Heart right ventricle (tissue), 16 donors: ENCODE measurements at places on chromosomes 3 and 15. TPM values are rescaled to one million over a fixed set of nuclear protein-coding genes. Genes with fewer than 3 reads are reported as not detected.

- DNase-seq: no peak
These were observed 823.9 kb upstream of the CFAP20DC start for GRCh38 chr3:59873576-59874230.

SCG3 gene
- not detected for polyA plus RNA-seq

- no peak for DNase-seq
These were observed 31.2 kb upstream of the RIOX2 start for GRCh38 chr3:98003306-98003969.

ZDHHC19 gene
- 0.19 TPM for polyA plus RNA-seq

CCDC50 gene
- 14.3 TPM for polyA plus RNA-seq

OXTR gene
- 0.37 TPM for polyA plus RNA-seq

- no peak for DNase-seq
These were observed 98.5 kb downstream of the STAG1 start for GRCh38 chr3:136653628-136654027.

ARHGEF26 gene
- polyA plus RNA-seq: 2.3 TPM

DNA sequence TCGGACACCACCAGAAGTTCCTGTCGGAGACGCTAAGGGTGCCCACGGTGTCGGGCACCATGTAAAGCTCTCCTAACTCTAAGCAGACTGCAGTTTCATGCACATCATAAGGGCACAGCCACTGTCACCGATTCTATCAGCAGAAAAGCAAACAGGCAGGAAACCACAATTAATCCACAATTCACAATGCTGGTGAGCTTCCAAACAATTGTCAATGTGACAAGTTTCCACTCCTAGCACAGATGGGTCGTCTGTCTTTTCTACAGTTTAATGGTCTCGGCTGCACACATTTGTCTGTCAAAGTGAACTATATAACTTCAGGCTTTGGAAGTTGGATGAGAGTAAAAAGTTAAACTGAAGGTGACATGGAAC lies 8.8 kb upstream of the OCA2 start:
- no peak for DNase-seq

GOLGA6L4 gene
- polyA plus RNA-seq: 0.64 TPM

GOLGA8O gene
- 1.1 TPM for polyA plus RNA-seq

FBXL22 gene
- 38.3 TPM for polyA plus RNA-seq

CHST13 gene
- 0.12 TPM for polyA plus RNA-seq

TMOD2 gene
- polyA plus RNA-seq: 1.5 TPM

FOXL2NB gene
- not detected for polyA plus RNA-seq

GRCh38 chr3:89098964-89099585 lies 8.3 kb upstream of the EPHA3 start:
- peak; percentile 16 for DNase-seq

DNA sequence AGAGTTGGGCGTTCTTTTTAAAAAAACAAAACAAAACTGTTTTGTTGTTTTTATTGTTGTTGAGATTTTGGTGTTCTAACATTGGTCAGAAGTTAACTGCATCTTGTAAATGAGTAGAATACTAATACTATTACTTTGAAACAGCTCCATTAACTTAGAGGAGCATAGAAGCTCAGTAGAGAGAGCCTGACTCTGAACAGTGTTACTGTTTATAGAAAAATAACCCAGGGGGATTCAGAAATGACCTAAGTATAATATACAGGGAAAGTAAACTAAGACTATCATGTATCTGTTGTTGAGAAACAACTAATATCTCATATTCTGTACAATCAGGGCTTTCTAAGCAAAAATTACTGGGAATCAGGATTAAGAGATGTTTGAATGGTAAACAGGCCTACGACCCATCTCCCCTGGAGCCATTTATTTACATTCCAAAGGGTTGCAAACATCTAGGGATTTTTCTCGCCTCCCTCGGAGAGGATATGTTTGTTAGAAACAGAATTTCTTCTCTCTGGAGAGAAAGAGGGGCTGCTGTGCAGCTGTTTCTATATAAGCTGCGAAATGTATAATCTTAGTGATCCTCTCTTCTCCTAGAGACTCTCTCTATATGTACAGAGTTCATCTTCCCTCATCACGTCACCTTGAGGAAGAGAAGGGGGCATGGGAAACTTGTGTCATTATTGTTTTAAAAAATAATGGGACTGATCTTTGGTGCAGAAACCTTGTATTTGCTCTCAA lies 827.5 kb upstream of the DPPA4 start:
- DNase-seq: no peak

GRCh38 chr3:49872801-49873281 lies 3.1 kb upstream of the CAMKV start:
- no peak for DNase-seq

DNA sequence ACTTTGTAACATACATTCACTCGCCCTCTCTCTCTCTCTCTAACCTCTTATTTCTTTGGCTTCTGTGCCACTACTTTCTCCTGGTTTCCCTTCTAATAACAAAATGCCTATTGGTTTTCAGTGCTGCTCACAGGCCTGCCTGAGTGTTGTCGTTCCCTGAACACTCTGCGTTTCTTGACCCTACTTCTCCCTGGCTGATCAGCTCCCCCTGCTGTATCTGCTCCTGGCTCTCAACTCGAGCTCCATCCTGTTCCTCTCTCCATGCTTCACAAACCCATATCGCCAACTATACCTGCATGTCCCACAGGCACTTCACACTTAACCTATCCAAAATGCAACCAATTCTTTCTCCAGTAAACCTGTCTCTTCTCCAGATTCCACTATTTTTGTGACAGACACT lies 111.4 kb downstream of the OPA1 start:
- no peak for DNase-seq

GABRB3 gene
- polyA plus RNA-seq: 0.44 TPM
